HEK293T (cell line): ENCODE measurements at places on chromosomes 7 and 10.

DNA sequence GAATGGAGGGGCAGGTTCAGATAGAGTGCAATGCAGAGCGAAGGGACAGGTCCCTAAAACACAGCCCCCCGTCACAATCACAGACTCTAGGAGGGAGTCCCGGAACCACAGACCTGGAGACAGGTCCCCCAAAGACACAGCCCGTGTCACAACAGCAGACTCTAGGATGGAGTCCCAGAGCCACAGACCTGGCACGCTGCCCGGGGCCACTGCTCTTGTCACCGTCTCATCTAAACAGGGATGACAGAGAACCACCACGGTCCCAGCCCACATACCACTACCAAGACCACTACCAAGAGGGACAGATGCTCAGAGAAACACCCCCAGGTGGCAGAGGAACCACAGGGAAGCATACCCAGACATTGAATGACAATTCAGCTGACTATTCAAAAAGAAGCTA lies 183.9 kb downstream of the TCERG1L start:
- DNase-seq = no peak

GRCh38 chr7:139328375-139328774 lies 12.8 kb upstream of the FMC1 start:
- DNase-seq = no peak

DNA sequence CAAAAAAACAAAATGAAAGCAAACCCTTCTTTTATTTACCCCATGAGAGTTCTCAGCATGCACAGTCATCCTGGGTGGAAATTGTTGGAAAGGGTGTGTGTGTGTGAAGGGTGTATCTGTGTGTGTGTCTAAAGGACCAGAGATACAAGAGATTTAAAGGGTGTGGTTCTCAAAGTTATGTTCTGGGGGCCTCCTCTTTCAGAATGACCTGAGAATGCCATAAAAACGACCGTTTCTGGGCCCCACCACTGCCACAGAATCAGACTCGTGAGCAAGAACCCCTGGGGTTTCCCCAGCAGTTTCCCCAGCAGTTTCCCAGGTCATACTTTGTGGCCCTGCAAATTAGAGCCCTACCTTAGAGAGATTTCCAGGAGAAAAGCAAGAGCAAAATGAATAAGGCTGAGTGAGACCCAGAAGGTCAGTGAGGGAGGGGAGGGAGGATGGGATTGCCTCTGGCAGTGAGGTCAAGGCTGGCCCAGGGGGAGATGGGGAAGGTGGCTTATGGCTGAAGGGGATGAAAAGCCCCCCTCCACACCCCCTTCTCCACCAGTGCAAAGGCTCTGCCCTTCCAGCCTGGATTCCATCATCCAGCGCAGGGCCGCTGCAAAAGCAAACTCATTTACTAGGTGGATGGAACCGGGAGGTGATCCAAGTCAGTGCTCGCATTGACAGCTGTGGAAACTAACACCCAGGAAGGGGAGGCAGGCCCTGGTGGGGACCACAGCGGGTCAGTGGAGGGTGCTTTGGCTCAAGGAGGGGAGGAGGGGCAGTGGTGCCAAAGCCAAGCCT lies 10.2 kb downstream of the PYROXD2 start:
- DNase-seq = no peak

GRCh38 chr10:93746844-93747284 lies 10.9 kb upstream of the LGI1 start:
- peak; percentile 42 for DNase-seq

DNA sequence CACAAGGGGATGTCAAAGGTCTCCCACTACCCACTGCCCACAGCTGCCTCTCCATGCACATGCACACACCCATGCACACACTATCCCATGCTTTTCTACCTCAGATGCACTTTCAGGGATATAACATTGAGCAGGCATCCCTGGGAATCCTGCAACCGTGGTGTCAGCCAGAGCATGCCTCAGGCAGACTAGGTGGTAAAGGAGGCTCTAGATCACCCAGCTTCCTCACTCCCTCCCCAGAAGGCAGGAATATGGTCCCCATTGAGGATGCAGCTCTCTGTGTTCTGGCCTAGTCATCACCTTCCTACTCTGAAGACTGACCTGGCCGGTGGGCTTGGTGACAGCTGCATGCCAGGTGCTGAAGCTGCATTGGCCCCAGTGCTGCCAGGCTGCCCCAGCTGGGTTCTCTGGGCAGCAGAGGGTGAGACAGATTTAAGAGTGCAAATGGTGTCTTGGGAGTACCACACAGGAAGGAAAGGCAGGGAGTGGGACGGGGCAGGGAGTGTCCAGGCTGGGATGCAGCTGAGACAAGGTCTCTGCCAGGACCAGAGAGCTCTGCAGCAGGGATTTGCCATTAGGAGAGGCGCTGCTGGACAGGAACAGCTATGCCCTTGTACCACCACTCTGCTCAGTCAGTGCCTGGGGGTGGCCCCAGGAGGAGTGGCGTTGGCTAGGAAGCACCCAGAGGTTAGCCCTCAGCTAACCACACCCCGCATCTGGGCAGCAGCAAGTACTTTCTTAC lies 53.4 kb upstream of the GDF10 start:
- no peak for DNase-seq

DNA sequence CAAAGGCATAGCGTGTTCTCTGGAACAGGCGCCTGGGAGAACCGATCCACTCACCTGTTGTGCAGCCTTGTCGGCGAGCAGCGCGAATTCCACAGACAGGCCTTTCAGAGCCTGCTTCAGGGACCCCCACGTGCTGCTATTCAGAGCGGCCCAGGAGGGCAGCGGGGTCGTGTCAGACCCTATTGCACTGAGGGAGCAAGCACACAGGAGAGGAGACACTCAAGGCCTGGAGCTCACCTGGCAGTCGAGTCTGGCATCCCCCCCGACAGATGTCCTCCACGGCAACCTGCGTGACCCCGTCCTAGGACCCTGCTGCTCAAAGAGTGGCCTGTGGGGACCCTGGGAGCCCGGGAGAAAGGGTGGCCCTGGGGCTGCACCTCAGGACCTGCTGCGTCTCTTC lies 21.1 kb downstream of the NUDT1 start:
- no peak for DNase-seq

GRCh38 chr10:25175527-25176420 lies 973 bp downstream of the GPR158 start:
- DNase-seq = no peak

- no peak for DNase-seq
Measured at GRCh38 chr7:64180989-64181388, 26.0 kb upstream of the ZNF735 start.

- no peak for DNase-seq
Measured at GRCh38 chr10:116268976-116269375, 4.0 kb downstream of the GFRA1 start.

DNA sequence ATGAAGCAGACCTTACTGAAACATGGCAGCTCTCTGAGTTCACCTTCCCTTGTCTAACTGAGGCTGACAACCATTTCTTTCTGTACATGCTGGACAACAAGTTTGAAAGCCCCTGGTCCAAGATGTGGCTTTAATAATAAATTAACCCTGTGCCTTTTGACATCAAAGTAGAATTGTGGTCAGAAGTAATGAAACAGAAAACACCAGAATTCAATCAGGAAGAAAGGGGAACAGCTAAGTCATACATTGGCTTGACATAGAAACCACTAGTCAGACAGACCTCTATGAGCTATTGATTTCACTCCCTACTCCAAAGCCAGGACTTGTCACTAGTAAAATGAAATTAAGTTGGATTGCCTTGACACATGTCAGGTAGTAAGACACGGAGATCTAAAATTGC lies 175.2 kb upstream of the ASAH2 start:
- no peak for DNase-seq

DNA sequence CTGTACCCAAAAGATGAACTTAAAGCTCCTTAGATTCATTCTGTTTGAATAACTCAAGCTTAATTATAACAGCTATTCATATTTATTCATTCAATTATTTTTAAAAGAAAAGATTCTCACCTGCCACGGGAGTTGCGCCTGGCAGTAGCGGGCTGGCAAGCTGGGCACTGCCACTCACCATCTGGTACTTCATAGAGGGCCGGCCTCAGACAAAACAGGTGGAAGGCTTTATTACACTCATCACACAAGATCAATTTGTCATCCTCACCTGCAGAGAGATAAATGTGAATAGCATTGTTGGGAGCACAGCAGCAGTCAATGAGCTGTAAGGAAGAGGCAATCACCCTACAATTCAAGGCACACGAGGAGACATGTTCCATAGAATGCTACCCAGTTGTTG lies 15.8 kb downstream of the FZD9 start:
- DNase-seq = no peak

GRCh38 chr10:133400624-133401424 lies 6.9 kb downstream of the MTG1 start:
- no peak for DNase-seq

DNA sequence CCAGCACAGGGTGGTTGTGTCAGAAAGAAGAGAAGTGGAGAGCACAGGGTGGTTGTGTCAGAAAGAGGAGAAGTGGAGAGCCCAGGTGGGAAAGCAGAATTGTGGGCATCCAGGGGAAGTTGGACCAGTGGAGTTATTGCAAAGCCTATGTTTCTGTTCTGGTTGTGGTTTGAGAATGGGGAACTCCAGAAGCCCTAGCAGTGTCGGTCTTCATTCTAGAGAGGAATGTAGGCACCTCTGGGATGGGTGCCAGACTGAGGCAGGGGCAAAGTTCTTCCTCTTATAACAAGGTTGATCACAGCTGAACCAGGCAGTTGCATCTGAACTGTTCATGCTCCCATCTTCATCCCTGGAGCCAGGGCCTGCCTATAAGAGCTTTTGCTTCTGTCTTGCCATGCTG lies 954 bp downstream of the FSCN3 start:
- DNase-seq = no peak

- no peak for DNase-seq
Measured at GRCh38 chr7:139960157-139960556, 102.6 kb downstream of the PARP12 start.

- no peak for DNase-seq
Measured at GRCh38 chr10:115992236-115992986, 280.6 kb downstream of the GFRA1 start.

- no peak for DNase-seq
Measured at GRCh38 chr7:43692582-43693373, 36.5 kb downstream of the COA1 start.

GRCh38 chr7:36916619-36917018 lies 192.3 kb upstream of the AOAH start:
- DNase-seq = no peak

GRCh38 chr7:24705461-24705954 lies 51.8 kb downstream of the GSDME start:
- no peak for DNase-seq

GRCh38 chr10:15265056-15265455 lies 96.6 kb upstream of the NMT2 start:
- DNase-seq = no peak

DNA sequence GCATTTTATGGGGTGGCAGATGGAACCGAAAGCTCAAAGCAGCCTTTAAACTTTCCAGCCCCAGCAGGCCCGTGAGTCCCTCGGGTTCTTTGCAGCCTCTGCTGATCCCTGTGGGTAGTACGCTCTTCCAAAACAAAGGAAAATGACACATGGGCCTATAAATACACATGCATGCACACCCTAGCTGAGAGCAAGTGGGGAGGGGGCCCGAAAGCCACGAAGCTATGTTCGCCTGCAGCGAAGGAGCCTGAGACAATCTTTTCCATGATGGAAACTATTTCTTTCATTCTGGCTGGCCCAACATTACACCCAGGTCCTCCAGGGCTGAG lies 32.2 kb downstream of the CALML5 start:
- DNase-seq = no peak

- DNase-seq = peak; percentile 89
Measured at GRCh38 chr7:74417419-74417971, 36.2 kb upstream of the GTF2IRD1 start.

- DNase-seq = no peak
Measured at GRCh38 chr7:129375141-129375938, 58.9 kb upstream of the STRIP2 start.

GRCh38 chr7:112753298-112753697 lies 36.9 kb downstream of the TMEM168 start:
- DNase-seq = no peak

- no peak for DNase-seq
Measured at GRCh38 chr7:125126376-125126775, 196.8 kb upstream of the POT1 start.

- DNase-seq = no peak
Measured at GRCh38 chr10:112956631-112957350, 6.7 kb downstream of the TCF7L2 start.

GRCh38 chr7:56218510-56218909 lies 102.3 kb upstream of the NUPR2 start:
- no peak for DNase-seq

DNA sequence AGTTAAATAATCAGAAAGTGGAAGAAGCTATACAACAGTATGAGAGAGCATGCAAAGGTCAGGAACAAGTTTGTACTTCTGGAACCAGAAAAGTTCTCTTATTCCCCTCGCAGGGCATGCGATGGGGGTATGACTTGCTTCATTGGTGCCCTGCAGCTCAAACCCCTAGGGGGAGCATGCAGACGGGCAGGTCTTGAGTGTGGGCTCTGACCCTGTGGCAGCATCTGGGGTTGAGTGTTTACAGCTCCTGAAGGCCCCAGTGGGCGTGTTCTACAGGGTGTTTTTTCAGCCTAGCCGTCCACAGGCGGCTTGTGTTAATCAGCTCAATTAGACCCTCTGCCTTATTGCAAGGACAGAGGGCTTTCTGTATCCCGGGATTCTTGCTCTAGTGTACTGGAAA lies 44.5 kb downstream of the KIF20B start:
- no peak for DNase-seq

- no peak for DNase-seq
Measured at GRCh38 chr10:30313579-30314350, 35.3 kb downstream of the MTPAP start.

- DNase-seq = no peak
Measured at GRCh38 chr7:120876922-120877321, 19.0 kb upstream of the TSPAN12 start.

GRCh38 chr10:45505311-45505710 lies 131.3 kb downstream of the ALOX5 start:
- DNase-seq = no peak

- no peak for DNase-seq
Measured at GRCh38 chr10:120607016-120607709, 150.1 kb downstream of the PLPP4 start.

DNA sequence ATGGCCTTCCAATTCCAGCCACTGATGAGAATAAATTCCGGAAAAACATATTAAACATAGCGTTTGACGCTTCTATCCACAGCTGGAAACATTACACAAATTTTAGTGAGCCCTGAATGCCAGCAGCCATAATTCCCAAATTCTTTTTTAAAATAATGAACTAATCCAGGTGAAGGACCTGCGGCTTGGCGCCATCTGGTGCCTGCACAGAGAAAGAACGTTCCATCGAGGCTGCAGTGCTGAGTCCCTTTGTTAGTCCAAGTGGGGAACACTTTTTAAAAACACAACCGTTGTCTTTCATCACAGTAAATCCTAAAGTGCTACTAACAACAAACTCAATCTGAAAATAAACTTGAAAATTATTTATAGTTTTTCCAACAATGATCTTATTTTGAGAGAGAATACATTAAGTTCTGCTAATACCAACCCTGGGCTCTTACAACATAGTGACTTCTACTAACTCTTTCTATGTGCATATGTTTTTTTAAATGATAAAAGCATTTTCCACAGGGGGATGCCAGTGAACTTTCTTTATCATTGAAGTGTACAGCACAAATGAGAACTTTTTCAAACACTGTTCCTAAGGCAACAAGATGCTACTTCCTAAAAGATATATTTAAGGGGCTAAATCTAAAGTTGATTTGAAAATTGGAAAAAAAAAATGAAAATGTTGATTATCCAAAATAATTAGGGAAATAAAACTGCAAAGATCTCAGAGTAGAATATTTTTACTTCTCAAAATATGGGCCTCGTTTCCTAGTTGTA lies 166.9 kb upstream of the RNF32 start:
- peak; percentile 70 for DNase-seq

- DNase-seq = no peak
Measured at GRCh38 chr10:117096599-117097201, 41.4 kb downstream of the VAX1 start.
